DND-41 (cell line): ENCODE measurements at places on chromosomes 6 and 20.

GRCh38 chr20:39795401-39796272 is 833.5 kb downstream of the DHX35 start:
- H3K4me1 ChIP-seq: no peaks in the 10 kb centered on the region
- no peak overlapping the region for H3K27ac ChIP-seq
- H3K4me3 ChIP-seq: no peak overlapping the region

DNA sequence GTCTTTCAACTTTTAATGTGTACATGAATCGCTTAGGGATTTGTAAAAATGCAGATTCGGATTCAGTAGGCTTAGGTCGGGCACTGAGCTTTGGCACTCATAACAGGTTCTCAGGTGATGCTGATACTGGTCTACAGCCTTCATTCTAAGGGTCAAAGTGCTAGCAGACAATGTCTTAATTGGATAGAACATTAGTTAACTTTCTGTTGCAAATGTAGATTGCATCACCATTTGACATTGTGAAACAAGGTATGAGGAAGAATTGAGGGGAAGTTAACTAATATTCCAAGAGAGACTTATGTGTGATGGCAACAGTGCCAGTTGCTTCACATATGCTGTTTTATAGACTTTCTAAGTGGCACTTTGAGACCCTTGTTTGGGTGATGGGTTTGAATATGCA is 86.9 kb downstream of the MLIP start:
- H3K27me3 ChIP-seq: no peaks in the 10 kb centered on the region
- DNase-seq: no peak
- no peak overlapping the region for H3K4me3 ChIP-seq

- H3K4me1 ChIP-seq: no peaks in the 10 kb centered on the region
- H3K27me3 ChIP-seq: no peaks in the 10 kb centered on the region
- H3K36me3 ChIP-seq: peaks cover 6% of the 10 kb centered on the region; the same call in 1 of the 2 replicates
Measured at GRCh38 chr6:42813906-42814444, 32.1 kb downstream of the BICRAL start.

DNA sequence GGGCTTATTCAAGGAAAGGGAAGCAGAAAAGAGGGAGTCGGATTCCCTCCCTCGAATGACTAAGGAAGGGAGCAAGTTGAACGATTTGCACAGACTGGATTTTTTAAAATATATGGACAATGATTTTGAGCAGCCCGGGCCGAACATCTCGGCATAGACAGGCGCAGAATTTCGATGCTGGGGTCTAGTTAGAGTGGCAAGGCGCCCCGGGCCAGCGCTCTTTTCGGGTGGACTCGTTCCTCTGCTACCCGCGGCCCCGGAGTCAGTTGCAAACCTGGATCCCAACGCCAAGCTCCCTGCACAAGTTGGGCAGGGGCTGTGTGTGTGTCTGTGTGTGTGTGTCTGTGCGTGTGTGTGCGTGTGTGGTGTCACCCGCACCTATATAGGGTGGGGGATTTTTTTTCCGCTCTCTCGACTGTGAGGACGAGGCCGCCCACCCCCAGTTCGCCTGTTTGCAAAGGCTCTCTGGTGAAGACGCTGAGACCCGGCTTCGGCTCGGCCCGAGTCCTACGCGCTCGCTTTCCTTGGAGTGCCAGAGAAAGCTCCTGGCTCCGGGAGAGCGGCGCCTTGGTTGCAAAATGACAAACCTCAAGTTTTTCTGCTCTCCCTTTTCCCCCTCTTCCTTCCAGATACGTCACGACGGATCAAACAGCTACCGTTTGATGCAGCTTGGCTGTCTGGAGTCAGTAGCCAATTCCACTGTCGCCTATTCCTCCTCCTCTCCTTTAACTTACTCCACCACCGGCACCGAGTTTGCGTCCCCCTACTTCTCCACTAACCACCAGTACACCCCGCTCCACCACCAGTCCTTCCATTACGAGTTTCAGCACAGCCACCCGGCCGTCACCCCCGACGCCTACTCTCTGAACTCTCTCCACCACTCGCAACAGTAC is 1.4 kb downstream of the TFAP2D start:
- no peak overlapping the region for H3K27ac ChIP-seq
- DNase-seq: no peak
- H3K27me3 ChIP-seq: no peaks in the 10 kb centered on the region
- no peak overlapping the region for H3K4me3 ChIP-seq
- no peaks in the 10 kb centered on the region for H3K36me3 ChIP-seq
- H3K4me1 ChIP-seq: no peaks in the 10 kb centered on the region

GRCh38 chr6:141165002-141165665 is 967.6 kb upstream of the GJE1 start:
- H3K4me3 ChIP-seq: no peak overlapping the region
- H3K27me3 ChIP-seq: no peaks in the 10 kb centered on the region
- no peaks in the 10 kb centered on the region for H3K4me1 ChIP-seq

- no peak overlapping the region for H3K27ac ChIP-seq
- H3K4me1 ChIP-seq: no peaks in the 10 kb centered on the region
- no peak overlapping the region for H3K4me3 ChIP-seq
- no peaks in the 10 kb centered on the region for H3K27me3 ChIP-seq
Measured at GRCh38 chr20:10971096-10971495, 297.3 kb upstream of the JAG1 start.

GRCh38 chr20:63553251-63553932 is 567 bp upstream of the FNDC11 start:
- peaks cover 4% of the 10 kb centered on the region for H3K27me3 ChIP-seq
- H3K4me1 ChIP-seq: peaks cover 32% of the 10 kb centered on the region
- DNase-seq: peak; percentile 88
- H3K36me3 ChIP-seq: no peaks in the 10 kb centered on the region

DNA sequence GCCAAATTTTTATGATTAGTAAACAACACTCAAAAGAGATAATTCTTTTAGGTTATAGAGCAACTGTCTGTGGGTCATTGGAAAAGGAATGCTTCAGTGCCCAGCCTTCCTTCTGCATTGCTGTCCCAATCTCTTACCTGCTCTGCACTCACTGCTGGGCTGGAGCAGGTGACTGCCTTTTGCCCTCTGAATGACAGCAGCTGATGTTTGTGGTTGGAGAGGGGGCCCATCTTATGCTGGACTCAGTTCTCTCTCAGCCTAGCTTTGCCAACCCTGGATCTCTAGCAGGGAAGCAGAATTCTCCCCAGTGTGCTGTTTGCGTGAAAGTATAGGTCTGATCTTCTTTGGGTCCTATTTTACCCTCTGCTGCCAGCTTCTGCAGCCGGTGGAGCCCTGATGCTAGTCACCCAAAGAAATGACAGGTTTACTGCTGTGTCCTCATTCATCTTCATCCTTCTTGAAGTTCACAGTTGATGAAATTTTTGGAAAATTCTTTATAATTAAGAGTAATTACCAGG is 193.5 kb downstream of the ARID1B start:
- no peaks in the 10 kb centered on the region for H3K27me3 ChIP-seq
- DNase-seq: no peak
- H3K4me1 ChIP-seq: no peaks in the 10 kb centered on the region
- H3K36me3 ChIP-seq: no peaks in the 10 kb centered on the region
- no peak overlapping the region for H3K27ac ChIP-seq

GRCh38 chr20:45817376-45818194 is 5.1 kb downstream of the UBE2C start:
- no peak overlapping the region for H3K4me3 ChIP-seq
- no peaks in the 10 kb centered on the region for H3K27me3 ChIP-seq
- no peak overlapping the region for H3K27ac ChIP-seq
- peaks cover 24% of the 10 kb centered on the region for H3K4me1 ChIP-seq

DNA sequence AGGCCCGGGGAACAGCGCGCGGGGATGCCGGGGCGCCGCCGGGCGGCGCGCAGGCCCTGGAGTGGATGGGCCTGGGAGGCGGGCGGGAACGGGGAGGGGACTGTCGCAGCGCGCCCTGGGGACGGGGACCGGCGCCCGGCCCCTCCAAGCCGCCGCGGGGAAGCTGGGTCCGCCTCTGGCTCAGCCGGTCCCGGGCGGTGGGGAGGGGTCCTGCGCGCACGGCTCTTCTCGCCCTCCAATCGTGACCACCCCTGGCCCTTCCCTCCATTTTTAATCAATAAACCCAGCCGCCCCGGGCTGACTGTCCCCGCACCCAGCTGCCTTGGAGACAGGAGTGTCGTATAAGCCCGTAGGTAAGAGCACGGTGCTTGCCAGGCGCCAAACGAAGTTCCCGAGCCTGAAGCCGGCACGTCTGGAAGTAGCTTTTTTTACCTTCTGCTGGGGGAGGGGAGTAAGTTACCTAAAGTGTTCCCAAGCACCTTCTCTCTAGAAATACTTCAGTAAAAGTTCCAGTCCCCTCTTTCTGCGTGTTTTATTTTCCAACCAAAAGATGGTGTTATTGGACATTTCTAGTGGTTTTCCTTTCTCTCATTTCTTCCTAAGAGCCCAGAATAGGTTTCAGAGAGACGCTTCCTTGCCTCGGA is 780 bp upstream of the TAF4 start:
- H3K27me3 ChIP-seq: no peaks in the 10 kb centered on the region
- peak overlapping the region; percentile 57 for H3K4me3 ChIP-seq
- peak; percentile 66 for DNase-seq
- H3K27ac ChIP-seq: peak overlapping the region; percentile 83
- peaks cover 24% of the 10 kb centered on the region for H3K36me3 ChIP-seq

GRCh38 chr6:87522686-87523085 is 49.9 kb downstream of the SLC35A1 start:
- peaks cover 55% of the 10 kb centered on the region for H3K36me3 ChIP-seq
- no peak overlapping the region for H3K4me3 ChIP-seq
- no peak overlapping the region for H3K27ac ChIP-seq
- H3K27me3 ChIP-seq: no peaks in the 10 kb centered on the region

DNA sequence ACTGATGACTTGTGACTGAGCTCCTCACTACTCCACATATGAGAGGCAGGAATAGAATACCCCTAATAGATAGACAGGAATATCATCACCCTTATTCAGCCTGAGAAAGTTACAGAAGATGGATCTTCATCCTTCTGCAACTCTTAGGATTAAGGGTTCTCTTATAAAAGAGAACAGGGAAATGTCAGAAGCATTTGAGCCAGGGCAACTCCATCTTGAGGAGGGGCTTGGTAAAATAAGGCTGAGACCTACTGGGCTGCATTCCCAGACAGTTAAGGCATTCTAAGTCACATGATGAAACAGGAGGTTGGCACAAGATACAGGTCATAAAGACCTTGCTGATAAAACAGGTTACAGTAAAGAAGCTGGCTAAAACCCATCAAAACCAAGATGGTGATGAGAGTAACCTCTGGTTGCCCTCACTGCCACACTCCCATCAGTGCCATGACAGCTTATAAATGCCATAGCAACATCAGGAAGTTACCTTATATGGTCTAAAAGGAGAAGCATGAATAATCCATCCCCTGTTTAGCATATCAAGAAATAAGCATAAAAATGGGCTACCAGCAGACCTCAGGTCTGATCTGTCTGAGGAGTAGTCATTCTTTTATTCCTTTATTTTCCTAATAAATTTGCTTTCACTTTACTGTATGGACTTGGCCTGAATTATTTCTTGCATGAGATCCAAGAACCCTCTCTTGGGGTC is 97.9 kb downstream of the PLG start:
- H3K4me3 ChIP-seq: no peak overlapping the region
- no peaks in the 10 kb centered on the region for H3K27me3 ChIP-seq
- no peaks in the 10 kb centered on the region for H3K36me3 ChIP-seq
- DNase-seq: no peak

DNA sequence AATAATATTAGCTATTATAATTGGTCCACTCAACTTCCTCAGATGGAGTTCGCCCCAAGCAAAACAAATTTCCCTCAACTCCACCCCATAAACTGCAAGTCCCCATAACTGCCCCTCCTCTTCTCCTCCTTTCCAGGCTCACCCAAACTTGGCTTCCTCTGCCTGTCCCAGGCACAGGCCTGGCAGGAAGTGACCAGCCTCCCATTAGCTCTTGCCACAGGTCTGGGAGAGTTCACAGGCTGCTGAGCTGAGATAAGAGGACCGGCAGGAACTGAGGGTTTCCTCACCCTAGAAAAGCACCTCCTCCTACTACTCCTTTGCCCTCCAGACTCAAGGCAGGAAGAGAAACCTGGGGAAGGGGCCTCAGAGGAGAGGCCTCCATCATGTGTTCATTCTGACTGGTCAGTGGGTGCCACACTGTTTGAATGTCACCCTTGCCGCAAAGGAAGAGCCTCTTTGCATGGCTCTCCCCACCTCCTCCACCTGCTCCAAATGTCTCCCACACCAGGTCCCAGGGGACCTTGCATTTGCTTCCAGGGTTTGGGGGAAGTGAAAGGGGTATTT is 24.5 kb upstream of the SMIM29 start:
- no peak overlapping the region for H3K27ac ChIP-seq
- H3K4me3 ChIP-seq: no peak overlapping the region
- H3K27me3 ChIP-seq: no peaks in the 10 kb centered on the region
- no peak for DNase-seq
- H3K4me1 ChIP-seq: no peaks in the 10 kb centered on the region

DNA sequence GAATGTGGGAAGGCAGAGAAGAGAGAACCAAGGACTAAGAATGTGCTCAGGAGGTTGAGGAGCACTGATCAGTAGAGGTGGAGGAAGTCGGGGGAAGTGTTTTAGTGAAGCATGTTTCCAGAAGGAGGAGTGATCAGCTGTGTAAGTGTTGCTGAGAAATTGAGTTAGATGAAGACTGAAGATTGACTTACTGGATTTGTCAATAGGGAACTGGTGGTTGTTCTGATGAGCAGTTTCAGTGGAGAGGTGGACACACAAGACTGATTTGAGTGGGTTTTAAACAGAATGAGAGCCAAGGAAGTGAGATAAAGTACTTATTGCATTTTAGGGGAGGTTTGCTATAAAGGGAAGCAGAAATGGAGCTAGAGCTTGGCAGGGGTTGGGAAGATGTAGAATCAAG is 182.6 kb downstream of the CDKAL1 start:
- peaks cover 38% of the 10 kb centered on the region for H3K4me1 ChIP-seq
- DNase-seq: no peak
- no peak overlapping the region for H3K4me3 ChIP-seq
- H3K27me3 ChIP-seq: no peaks in the 10 kb centered on the region

DNA sequence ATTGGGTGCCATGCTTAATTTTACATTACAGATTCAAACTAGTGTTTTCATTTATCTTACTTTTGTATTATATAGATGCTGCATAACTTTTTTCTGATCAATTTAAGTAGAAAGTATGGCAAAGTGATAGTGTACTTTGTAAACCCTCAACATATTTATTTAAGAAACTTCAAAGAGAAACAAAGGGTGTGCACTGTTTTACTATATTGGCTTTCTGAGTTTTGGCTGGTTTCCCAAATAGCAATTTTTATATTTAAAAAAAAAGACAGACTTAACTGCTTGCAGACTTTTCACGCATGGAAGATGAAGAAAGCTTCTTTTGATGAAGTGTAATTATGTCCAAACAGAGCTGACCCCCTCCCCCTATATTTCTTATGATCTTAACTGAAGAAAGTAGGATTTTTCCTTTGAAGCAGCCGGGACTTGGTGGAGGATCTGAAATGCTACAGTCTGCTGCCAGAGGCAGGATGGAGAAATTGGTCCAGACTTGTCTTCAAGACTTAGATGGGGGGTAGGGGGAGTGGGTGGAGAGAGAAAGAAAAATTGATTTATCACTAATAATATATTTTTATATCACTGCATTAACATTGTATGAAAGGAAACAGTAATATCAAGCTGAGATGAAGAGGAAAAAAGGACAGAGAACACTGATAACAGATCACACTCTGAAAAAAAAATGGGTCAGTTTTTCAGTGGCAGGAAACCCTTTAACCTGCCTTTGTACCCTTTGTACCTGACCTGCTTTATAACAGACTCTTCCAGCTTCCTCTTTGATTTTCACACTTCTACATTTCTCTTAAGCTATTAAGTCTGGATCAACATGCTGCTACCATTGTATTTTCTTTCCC is 56.0 kb upstream of the SUPT3H start:
- H3K36me3 ChIP-seq: peaks cover 26% of the 10 kb centered on the region
- peaks cover 92% of the 10 kb centered on the region for H3K4me1 ChIP-seq
- peak overlapping the region; percentile 87 for H3K27ac ChIP-seq

- H3K4me3 ChIP-seq: no peak overlapping the region
- H3K27ac ChIP-seq: no peak overlapping the region
- H3K27me3 ChIP-seq: no peaks in the 10 kb centered on the region
- H3K4me1 ChIP-seq: no peaks in the 10 kb centered on the region
- no peaks in the 10 kb centered on the region for H3K36me3 ChIP-seq
Measured at GRCh38 chr6:19538096-19538495, 299.1 kb upstream of the ID4 start.
